ENCODE measurements at places on chromosomes 4 and X.

DNA sequence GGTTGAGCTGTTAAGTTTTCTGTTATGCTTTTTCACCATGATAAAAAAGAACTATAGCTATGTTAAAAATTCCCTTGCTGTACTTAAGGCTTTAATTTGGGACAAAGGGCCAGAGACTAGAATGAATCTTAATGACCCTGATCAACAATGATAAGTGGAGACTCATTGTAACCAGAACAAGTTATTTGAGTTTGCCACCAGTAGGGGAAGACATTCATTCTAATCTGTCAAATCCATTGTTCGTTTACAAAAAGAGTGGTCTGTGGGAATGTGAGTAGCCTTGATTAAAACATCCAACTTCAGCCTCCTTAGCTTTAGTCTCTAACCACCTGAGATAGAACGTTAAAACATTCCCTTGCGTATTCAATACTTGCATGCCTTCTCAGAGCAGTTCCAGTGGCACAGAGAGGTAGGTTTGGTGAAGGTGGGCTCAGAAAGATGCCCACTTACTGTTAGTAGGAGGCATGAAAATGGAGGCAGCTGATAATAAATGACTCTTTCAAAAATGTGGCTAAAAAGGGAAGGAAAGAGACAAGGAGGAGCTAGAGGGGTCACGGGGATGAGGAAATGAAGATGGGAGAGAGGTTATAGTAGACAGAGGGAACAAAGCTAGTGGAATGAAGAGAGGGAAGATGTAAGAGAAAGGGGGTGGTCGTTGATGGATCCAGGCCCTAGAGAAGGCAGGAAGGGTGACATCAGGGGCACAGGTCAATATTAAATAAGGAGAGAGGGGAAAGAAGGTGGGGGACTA, 66.2 kb downstream of the EGF start:
- no peak for DNase-seq

DNA sequence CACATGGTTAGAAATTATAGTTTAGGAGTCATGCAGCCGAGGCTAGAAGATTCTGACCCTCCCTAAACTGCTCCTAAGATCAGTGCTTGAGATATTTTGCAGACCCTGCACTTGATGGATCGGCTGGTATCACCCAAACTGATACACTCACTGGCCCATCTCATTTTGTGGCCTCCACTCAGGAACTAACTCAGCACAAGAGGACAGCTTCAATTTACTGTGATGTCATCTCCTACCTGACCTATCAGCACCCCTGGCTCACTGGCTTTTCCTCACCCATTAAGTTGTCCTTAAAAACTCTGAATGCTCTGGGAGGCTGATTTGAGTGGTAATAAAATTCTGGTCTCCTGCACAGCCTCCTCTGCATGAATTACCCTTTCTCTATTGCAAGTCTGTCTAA, 450.9 kb downstream of the PCDH10 start:
- DNase-seq, result peak; percentile 12

GRCh38 chr4:76540486-76540885, 105.5 kb downstream of the SHROOM3 start:
- DNase-seq, result no peak

DNA sequence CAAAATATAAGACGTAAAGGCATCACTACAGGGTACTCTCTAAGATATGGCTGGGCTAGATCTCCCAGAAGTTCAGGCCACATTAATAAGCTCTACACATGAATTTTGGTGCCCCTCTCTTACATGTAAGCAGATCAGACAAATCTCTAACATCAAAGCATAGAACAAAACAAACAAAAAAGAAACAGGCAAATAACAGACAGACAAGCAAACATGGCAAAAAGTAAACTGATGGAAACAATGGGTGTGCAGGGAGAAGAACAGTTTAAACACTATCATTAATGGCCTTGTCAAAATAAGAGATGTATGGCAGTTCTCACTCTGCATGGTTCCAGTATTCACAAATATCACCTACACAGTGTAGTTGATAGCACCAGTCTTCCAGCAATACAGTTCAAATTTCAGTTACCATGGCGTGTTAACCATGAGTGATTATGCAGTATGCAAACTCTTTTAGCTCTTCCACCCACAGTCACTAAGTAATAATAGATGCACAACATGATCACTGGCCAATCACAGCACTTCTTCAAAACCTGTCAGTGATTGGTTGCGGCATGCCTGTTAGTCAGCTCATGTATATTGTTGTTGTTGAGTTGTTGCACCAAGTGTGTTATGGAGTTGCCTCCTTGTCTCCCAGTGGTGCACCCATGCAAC, 110.7 kb upstream of the TLR3 start:
- no peak for DNase-seq

DNA sequence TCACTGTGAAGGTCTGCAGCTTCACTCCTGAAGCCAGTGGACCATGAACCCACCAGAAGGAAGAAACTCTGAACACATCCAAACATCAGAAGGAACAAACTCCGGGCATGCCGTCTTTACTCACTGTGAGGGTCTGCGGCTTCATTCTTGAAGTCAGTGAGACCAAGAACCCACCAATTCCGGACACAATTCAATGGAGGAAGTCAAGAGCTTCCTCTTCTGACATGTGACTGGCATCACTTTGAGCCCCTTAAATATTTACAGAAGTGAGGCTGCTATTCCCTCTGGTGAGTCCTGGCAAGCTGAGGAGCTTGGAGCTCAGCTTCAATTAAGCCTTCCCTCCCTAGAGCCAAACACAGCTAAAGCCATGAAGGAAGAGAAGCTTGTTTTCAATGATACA, 103.5 kb upstream of the SRD5A3 start:
- DNase-seq, result no peak

GRCh38 chrX:15952212-15952611, 97.6 kb upstream of the AP1S2 start:
- DNase-seq, result no peak

- no peak for DNase-seq
These were observed 19.0 kb upstream of the DCX start for GRCh38 chrX:111431001-111431400.

DNA sequence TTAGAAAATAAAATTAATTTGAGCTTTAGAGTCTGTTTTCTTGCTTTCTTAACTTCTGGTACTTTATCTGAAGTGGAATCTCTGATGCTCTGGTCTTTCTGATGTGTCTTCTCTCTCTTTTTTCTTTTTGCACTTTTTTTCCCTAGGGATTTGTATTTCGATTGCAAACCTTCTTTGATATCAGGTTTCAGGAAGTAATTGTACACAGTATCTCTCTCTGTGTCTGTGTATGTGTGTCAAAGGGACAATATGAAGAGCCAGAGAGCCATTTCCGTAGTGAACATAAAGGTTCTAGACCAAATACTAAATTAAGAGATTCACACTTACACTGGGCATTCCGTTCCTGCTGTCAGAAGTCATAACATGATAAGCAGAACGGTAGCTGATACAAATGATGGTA, 325.0 kb downstream of the PCDH7 start:
- DNase-seq, result no peak

- no peak for DNase-seq
These were observed 18.3 kb downstream of the CD99L2 start for GRCh38 chrX:150879855-150880807.

DNA sequence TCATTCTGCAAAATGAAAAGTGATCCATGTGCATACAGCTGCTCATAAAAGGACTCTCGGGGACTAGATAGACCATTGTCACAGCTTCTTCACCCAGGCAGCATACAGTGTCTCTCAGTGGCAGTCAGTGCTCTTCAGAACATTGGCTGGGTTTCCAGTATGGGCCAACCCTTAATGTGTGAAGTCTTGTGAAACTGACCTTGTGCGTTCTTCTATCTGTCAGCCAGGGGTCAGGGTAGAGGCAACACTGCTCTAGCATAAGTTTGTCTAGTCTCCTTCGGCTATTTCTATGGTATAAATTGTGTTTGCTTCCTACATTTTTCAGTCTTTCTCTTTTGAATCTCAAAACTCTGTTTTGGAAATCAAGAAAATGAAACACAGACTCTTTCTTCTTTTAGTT, 37.0 kb upstream of the SMIM31 start:
- no peak for DNase-seq

DNA sequence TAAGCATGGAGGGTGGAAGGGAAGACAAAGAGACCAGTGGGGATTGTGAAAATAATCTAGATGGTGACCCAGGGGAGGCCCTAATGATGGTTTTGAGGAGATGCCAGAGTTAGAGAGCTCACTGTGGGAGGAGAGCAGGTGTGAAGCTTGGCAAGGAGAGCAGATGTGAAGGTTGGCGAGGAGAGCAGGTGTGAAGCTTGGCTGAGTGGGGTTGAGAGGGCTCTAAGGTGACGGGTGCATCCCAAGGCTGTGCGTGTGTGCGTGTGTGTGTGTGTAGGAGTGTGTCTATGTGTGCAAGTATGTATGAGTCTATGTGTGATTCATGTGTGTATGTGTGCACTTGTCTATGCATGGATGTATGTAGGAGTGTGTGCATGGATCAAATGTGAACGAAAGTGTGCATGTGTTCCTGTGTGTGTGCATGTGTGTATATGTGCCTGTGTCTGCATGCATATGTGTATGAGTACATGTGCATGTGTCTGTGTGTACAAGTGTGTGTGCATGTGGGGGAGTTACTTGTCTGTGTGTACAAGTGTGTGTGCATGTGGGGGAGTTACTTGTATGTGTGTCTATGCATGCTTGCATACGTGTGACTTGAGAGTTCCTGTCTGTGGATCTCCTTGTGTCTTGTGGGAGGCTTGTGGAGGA, 72.0 kb downstream of the EVC start:
- DNase-seq, result no peak

GRCh38 chr4:6892190-6892908, 17.3 kb upstream of the TBC1D14 start:
- peak; percentile 89 for DNase-seq

GRCh38 chr4:189979196-189980047, 38.8 kb downstream of the FRG1 start:
- no peak for DNase-seq

DNA sequence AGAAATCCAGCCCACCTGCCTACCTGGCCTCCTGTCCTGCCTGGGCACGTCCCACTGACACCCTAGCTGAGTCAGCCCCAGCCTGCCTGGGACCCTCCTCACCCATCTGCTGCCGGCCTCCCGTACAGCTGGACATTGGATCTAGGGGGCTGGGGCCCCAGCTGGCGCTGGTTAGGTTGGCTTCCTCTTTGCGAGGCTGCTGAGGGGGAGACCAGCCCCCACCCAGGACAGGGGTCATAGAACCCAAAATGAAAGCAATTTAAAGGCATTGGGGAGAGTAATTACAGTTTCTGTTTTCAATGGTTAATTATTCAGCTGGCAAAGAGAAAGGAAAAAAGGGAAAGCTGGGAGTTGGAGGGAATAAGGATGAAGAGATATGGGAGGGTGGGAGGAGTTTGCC, 15.8 kb downstream of the EFNB1 start:
- no peak for DNase-seq

DNA sequence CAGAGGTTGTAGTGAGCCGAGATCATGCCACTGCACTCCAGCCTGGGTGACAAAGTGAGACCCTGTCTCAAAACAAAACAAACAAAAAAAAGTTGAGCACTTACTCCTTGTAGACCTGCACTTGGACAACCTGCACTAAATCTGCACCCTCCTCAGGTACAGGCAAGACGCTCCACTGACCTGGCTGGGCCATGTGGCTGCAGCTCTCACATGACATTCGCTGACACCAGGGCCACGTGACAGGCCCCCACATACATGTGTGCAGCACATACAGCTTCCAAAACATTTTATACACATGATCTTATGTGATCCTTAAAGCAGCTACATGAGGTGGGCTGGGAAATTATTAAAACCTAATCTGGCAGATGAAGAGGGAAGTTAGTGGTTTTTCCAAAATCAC, 62.5 kb downstream of the MGST2 start:
- no peak for DNase-seq

DNA sequence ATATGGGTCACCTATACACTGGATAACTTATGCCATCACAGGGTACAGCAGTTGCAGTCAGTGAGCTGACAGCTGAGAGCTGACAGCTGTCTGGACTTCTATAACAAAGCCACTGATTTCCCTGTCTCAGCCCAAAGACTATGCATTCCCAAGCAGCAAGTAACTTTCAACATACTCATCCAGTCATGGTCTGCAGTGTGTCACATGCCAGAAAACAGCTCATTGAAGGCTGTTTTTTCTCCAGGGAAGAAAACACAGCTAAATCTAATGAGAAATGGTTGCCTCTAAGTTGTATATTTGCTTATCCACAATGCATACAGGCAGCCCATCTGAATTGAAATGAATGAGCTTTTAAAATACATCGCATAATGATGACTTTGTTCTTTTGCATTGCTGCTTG, 6.3 kb downstream of the KIAA1210 start:
- DNase-seq, result no peak

- DNase-seq, result no peak
These were observed 88.1 kb downstream of the RPA4 start for GRCh38 chrX:96971812-96972211.

GRCh38 chrX:21400408-21401121, 26.3 kb downstream of the CNKSR2 start:
- DNase-seq, result no peak

- DNase-seq, result no peak
These were observed 24.9 kb upstream of the AMOT start for GRCh38 chrX:112865464-112866025.

DNA sequence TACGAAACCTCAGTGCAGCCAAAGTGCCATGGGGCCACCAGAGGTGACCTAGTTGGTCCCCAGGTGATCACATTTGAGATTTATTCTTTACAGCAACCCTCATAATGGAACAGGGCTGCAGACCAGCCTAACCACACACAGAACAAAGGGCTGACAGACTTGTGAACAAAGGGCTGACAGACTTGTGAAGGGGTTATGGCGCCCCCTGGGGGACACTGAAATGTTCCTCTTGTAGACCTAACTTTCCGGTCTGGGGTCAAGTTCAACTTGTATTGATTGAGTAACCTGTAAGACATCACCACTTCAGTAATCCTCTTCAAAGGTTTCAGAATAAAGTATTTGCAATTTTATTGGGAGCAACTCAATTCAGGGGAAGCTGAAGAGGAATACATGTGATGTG, 175.9 kb upstream of the RPS6KA3 start:
- peak; percentile 38 for DNase-seq

GRCh38 chr4:151804821-151805220, 44.0 kb upstream of the GATB start:
- DNase-seq, result no peak

GRCh38 chrX:123206176-123206575, 22.1 kb downstream of the GRIA3 start:
- DNase-seq, result no peak

DNA sequence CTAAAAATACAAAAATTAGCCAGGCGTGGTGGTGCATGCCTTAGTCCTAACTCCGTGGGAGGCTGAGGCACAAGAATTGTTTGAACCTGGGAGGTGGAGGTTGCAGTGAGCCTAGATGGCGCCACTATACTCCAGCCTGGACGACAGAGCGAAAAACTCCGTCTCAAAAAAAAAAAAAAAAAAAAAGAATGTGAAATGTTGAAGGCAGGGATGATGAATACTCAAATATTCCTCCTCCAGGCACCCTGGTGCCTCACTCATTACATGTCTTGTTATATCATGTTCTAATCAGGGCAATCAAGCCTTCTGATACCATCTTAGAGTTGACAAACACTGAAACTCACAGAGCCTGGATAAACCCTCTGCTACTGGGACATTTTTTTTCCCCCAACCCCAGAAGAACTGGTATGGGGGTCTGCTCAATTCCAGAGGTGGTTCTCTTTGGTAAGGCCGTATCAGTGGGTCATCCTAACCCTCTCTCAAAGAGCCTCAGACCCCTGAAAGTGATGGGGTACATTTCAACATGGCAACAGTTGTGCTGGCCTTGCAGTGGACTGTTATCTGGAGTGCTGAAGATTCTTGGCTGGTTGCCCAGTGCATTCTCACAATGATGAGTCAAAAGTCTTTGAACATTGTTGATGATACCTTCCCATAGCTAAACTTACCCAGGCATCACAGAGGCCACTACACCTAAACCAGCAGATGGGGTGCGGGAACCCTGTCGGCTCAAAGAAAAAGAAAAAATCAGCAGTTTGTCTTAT, 2.4 kb upstream of the SH3KBP1 start:
- peak; percentile 27 for DNase-seq

- no peak for DNase-seq
These were observed 57.0 kb upstream of the LRAT start for GRCh38 chr4:154686838-154687237.

Data from K562 (cell line).